Stomach (tissue), 19 donors: ENCODE measurements at places on chromosomes 2 and 18.

DNA sequence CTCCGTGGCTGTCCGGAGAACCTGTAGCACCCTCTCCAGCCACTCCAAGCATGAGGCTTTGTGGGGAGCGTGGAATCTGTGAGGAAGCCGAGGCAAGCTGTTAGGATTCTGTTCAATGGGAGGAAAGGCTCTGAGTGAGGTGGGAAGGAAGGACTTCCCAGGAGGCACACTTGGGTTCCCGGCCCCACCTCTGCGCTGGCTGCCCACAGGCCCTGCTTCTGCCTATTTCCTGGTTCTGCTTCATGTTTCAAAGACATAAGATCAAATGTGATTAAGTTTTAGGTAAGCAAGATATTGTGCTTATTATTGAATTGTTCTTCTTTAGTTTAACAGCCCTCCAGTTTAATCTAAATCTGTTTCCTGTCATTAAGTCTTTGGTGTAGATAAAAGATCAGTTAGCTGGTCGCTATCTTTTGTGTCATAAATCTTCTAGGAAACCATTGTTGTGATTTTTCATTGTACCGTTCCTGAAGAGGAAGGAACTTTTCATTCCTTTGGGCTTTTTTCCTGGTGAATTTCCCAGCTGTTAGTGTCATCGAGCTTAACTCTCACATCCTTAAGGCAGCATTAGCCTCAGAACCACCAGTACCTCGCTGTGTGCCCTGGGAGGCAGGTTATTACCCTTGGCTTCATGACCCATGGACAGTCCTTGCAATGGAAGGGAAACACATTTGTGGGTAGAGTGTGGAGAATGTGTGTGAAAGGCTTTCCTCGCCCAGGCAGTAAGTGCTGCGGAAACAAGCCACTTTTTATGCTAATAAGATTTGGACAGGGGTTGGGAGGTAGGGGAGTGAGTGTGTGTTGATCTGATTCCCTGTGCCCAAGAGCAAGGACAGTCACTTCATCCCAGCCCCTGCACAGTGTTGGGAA, 61.9 kb upstream of the ALPP start:
- no peak for DNase-seq

GRCh38 chr2:64226611-64227010, 82.4 kb upstream of the PELI1 start:
- no peak for DNase-seq

DNA sequence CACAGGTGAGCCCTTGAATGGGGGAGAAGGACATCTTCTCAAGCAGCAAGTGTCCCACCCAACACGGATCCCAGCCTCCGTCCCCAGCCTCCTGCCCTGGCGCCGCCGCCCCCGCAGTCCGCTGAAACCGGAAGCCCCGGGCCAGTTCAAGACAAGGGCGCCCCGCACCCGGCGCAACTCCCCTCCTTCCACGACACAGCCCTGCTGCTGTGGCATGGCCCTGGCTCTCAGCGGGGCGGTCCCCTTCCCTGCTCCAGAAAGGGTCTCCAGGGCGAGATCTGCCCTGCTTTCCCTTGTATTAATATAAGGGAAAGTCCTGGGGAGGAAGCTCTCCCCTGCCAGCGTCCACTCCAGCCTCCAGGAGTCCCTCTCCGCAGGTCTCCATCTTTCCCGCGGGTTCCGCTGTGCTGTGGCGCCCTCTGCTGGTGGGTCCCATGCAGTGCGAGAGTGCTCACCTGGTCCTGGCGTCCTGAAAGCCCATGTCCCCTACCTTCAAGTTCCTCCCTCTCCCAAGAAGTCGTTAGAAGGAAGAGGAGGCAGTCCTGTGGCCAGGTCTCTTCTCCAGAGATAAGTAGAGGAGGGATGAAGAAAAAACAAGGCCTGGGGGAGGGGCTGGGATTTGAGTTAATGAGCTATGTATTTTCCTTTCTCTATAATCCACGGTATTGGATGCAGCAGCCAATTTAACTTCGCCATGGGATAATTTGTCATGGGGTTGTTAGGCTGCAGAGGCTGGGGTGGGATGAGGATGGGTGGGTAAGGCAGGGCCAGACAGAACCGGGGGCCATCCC, 176.0 kb downstream of the SMAD2 start:
- DNase-seq = peak; percentile 46

GRCh38 chr2:201631041-201631440, 12.3 kb downstream of the TMEM237 start:
- no peak for DNase-seq

- DNase-seq = no peak
These were observed 205.4 kb downstream of the RAB3GAP1 start for GRCh38 chr2:135257383-135258090.

DNA sequence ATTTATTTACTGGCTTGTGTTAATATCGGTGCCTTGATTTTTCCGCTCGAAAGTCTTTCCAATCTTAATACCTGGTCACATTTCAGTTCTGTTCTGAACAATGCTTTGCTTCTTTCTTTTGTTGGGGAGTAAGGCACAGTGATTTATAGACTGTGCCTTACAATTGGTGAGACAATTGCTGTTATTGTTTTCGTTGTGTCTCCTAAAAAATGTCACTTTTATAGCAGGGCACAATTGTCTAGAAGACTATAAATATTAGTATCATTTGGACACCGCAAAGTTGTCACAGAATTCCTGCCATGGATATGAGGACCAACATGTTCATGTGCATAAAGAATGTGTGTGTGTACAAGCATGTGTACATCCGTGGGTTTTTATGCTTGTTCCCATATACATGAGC, 231.9 kb downstream of the INSIG2 start:
- DNase-seq = no peak

DNA sequence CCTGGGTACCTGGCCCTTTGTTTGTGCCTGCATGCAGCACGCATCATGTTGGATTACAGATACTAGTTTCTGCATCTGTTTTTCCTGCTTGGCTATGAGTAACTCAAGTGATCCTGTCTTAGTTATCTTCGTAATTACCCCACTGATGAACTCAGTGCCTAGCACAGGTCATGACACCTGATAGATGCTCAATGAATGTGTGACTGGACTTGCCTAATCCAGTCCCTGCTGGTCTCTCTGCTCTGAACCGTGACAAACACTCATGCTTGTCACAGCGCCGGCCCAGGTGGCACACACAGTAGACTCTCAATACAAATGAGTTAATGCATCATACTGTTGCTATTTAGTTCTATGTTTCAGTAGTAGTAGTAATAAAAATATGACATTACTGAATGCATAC, 31.2 kb upstream of the NTSR2 start:
- no peak for DNase-seq

DNA sequence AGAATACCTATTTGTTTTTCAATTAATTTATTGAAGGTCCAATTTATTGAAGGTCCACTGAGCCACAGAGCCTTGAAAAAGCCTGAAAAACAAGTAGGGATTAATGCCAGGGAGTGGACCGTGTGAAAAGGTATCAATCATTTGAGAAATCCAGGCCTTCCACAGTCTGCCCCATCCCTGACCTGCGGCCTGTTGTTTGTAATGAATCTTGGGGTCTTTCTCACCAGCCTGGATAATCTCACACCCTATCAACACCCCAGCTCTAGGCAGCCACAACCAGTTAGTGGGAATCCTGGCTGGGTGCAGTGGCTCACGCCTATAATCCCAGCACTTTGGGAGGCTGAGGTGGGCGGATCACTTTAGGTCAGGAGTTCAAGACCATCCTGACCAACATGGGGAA, 47.8 kb downstream of the TNFRSF11A start:
- no peak for DNase-seq

DNA sequence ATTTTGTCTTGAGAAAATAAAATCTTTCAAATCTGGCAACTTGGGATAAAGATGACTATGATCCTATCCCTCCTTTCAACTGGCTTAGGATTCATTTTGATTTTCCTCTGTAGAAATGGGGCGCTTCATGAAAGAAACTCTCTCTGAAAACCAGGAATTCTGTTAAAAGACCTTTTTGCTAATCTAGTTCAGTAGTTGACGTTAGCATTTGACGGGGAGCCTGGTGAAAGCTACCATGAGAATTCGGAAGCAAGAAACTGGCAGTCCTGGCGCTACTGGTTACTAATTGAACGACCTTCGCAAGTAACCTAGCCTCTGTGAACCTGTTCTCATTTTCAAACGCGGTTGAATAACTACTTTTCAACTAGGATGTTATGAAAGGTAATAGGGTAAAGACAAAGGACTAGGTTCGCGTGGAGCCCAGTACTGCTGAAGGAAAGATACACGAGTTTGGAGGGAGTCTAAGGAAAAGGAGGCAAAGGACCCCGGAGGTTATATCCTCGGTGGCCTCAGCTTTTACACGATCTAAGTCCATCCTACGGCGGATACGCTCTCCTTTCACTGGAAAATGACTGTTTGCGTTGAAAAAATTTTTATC, 604 bp upstream of the STK11IP start:
- peak; percentile 63 for DNase-seq

DNA sequence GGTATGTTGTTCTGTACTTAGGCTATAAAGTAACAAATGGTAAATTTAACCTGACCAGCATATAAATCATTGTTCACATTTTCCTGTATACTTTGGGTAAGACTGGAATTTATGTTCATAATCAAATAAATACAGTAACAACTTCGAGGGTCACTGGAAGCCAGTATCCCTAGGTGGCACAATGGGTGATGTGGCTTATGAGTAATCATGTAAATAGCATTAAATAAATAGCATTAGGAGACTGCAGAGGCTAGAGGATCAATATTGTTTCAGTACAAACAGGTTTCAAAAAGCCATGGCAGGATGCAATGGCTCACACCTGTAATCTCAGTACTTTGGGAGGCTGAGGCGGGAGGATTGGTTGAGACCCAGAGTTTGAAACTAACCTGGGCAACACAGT, 690.6 kb downstream of the SLC4A3 start:
- no peak for DNase-seq

DNA sequence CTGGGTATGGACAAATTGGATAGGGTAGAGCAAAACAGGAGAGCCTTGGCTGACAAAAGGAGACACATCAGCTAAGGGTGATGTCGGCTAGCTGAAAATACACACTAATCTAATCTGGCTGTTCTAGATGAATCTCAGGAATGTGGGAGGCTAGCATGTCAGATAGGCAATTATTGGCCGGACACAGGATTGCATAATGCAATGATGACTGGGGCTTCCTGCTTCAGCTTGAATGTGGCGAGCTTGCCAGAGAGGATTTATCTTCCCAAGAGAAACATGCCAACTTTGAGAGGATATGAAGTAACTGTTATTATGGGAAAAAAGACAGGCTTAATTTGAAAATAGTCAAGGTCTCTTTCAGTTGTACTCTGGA, 102.4 kb downstream of the TRIB2 start:
- DNase-seq = peak; percentile 38

DNA sequence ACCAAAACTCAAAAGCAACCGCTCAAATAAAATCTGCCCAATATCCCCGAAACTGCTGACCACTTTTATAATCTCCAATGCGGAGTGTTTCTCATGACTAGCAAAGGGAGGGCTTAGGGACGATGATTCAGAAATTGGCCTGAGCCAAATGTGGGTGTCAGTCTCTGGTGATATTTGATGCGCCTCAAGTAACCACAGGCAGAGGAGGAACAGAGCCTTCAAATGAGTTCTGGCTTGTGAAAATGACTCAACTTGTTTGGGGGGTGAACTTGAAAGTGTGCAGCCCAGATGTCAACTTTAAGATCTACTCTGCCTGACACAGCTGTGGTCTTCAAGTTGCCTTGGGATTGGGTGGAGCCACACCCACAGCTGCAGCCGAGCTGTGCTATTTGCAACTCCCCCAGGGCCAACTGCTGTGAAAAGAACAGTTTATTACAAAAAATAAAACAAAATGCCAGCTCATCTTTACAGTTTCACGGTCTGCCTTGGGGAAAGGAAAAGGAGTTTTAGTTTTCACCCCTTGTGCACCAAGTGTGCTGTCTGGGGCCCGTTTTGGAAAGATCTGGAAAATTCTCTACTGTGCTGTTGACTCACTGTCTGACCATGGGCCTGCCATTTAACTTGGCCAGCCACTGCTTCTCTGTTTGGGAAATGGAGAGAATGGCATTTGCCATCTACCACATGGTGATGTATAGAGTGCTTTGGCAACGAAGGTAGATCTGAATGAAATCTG, 222.1 kb downstream of the MTX2 start:
- DNase-seq = peak; percentile 26

DNA sequence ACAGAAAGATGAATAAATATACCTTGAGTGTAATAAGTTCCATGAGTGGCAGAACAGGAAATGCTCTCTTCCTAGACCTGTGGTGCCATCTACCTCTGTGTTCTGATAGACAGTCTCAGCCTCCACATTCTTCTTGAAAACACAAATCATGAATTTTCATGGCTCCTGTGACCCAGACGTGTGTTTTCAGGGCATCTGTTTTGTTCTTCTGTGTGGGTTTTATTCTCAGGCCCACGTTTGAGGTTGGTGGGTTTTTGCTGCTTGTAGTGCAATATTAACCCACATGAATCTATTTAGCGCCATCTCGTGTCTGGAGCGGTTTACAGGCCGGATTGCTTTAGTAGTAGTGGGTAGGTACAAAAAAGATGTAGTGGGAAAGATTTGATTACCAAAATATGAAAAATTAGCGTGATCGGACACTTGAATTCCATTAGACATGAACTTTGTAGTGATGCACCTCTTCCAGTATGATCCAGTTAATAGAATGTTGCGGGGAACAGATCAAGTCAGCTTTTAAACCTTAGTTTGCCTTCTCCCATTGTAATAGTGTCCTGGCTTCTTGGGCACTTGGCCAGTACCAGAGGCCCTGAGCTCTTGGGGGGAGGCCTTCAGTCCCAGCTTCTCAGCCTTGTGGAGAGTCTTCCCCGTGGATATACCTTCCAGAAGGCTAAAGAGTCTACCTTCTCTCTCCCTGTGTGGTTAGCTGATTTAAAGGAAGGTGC, 256.5 kb downstream of the TPGS2 start:
- DNase-seq = peak; percentile 77

GRCh38 chr18:13910501-13910900, 4.8 kb downstream of the MC2R start:
- no peak for DNase-seq

DNA sequence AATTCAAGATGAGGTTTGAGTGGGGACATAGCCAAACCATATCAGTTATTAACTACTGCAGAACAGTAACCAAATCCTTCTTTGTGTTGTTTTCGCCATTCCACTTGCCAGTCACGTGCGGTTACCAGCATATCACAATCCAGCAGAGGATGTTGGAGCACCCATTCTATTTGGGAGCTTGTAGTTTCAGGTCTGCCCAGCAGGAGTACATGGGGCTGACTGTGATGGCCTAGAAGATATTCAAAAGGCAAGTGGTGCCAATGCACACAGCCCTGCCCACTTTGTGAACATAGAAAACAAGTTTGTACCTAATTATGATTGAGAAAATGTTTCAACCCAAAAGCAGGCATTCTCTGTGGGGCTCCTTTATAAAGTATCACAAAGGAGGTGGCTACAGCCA, 57.0 kb downstream of the ZNF519 start:
- DNase-seq = no peak

GRCh38 chr2:167814881-167815718, 432.3 kb downstream of the STK39 start:
- DNase-seq = no peak

DNA sequence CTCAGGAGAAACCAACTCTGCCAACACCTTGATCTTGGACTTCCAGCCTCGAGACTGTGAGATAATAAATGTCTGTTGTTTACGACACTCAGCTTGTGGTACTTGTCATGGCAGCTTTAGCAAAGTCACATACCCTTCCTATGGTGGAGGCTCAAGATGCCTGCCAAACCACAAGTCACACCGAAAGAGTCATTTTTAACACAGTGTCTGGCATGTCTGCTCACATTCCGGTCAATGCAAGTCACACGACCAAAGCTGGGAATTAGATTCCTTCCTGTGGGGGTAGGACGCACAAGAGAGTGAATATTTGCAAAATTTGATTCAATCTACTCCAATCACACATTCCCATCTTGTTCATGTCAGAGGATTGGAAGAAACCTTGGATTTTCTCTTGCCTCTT, 24.6 kb downstream of the KCNE4 start:
- no peak for DNase-seq
